ENCODE measurements at places on chromosomes 11 and 22.
A peak's percentile ranks its signal among the peaks of the same experiment; 100 is the strongest.

DNA sequence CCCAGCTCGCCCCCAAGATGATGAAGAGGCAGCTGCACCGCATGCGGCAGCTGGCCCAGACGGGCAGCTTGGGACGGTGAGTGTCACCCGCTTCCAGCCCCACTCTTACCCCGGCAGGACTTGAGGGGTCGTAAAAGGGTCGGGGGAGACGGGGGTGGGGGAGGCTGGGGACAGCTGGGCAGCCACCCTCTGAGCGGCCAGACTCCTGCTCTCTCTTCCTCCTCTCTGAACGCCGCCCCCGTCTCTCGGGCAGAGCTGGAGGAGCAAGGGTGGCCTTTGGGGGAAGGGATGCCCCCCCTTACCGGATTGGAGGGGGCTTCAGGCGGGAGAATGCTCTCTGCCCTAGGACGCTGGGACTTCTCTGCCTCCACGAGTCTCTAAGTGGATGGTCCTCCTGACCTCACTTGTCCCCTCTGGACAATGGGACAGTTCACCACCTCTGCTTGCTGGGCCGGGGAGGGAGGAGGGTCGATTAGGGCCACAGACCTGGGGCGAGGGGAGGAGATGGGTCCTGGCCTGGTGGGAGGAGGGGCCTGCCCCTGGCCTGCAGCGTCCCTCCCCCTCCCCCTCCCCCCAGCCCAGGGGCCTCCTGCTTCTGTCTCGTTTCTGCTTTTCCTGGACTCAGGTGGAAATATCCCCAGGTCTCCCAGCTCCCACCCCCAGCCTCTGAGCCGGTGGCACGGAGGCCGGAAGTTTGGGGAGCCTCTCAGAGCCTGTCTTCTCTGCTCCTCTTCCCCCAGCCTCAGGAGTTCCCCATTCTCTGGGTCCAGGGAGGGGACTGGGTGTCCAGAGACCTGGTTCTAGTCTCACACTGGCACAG, 512 bp downstream of the SH3BP1 start:
- no peak for DNase-seq

GRCh38 chr11:106482917-106483785, 405.7 kb downstream of the AASDHPPT start:
- DNase-seq = no peak

GRCh38 chr11:19307498-19307897, 66.8 kb upstream of the E2F8 start:
- DNase-seq = no peak

GRCh38 chr11:134524201-134524600, 112.2 kb upstream of the B3GAT1 start:
- DNase-seq = no peak

- no peak for DNase-seq
These were observed 7.8 kb downstream of the GAL start for GRCh38 chr11:68692115-68692514.

GRCh38 chr11:2144544-2145248, 5.5 kb upstream of the IGF2 start:
- DNase-seq = no peak

DNA sequence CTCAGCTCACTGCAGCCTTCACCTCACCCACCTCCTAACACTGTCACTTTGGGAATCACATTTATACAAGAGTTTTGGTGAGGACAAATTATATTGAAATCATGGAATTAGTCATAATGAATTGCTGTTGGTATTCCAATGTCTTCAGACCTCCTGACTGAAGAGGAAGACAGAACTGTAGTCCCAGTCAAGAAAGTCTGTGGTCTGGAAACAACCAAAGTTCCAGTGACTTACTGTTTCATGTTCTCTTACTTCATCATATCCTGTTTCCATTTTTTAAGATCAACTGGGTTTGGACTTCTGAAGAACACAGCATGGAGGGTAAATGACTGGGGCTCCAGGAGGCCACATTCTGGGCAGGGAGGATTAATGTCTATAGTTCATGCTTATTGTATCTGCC, 43.0 kb upstream of the HIPK3 start:
- no peak for DNase-seq

- DNase-seq = no peak
These were observed 191.5 kb downstream of the CEP164 start for GRCh38 chr11:117519170-117519569.

- DNase-seq = no peak
These were observed 61.5 kb downstream of the TMPRSS5 start for GRCh38 chr11:113644605-113645004.

- peak; percentile 73 for DNase-seq
These were observed 41.3 kb upstream of the MN1 start for GRCh38 chr22:27842669-27843431.

DNA sequence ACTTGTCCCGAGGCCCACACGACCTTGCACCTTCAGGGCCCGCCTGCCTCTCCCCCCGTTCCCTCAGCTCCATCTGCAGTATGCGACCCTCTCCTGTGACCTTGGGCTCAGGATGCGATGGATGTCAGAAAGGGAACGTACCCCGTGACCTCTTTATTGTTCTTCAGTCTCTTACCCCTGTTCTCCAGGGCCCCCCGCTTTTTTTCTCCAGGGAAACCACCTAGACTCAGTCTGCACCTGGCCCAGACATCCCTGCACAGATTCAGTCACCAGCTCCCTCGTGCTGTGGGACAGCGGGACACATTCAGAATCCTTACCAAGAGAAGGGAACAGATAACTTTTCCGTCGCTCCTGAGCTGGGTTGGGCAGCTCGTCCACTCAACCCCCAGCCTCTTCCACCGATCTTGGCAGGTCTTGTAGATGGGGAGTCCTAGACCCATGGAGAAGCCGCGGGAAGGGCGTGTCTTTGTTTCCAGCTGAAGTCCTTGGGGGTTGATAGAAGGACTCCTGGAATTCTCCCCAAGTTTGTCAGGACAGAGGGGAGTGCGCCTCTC, 1.4 kb upstream of the PHOX2A start:
- DNase-seq = no peak

DNA sequence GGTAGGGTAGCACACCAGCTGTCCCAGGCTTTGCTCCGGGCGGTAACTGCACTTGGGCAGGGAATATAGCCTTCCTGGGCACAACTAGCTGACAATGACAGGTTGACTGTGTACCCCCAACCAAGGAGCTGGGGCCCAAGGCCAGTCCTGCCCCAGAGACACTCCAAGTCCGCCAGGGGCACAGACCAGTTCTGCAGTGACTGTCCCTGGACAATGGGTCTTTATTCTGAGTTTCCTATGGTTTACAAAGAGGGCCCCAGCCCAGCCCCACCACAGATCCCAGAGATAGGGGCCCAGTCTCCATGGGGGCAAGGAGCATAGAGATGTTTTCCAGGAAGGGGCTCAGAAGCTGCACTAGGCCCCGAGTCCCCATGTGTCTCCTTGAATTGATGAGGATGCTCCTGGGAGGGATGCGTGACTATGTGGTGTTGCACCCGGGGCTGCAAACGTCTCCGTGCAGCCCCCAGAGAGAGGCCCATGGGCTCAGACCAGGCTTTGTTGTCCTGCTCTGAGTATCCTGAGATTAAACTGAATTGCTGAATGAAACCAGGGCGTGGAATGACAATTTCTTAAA, 48.4 kb downstream of the CD6 start:
- DNase-seq = no peak

GRCh38 chr22:36182056-36182455, 19.6 kb downstream of the APOL4 start:
- no peak for DNase-seq

DNA sequence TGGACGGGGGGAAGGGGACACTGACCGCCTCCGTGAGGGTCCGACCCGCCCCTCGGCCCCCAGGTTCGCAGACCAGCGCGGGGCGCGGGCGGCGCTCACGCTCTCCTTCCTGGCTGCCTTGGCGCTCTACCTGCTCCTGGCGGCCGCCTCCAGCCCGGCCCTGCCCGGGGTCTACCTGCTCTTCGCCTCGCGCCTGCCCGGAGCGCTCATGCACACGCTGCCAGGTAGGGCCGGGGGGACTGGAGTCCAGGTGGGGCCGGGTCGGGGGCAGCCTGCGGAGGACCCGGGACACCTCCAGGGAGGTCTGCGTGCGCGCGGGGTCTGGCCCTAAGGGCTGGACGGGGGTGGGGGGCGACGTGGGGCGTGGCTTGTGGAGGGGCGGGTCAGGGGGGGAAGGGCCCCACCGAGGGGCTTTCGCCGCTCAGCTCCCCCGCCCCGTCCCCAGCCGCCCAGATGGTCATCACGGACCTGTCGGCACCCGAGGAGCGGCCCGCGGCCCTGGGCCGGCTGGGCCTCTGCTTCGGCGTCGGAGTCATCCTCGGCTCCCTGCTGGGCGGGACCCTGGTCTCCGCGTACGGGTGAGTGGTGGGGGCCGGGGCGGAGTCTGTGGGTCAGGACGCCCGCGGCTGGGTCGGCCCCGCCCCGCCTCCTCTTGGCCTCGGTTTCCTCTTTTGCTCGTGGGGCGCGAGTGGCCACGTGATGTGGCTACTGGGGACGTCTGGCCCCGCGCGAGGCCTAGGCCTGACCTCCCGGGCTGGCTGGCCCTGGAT, 19.9 kb downstream of the PHLDA2 start:
- DNase-seq = no peak

DNA sequence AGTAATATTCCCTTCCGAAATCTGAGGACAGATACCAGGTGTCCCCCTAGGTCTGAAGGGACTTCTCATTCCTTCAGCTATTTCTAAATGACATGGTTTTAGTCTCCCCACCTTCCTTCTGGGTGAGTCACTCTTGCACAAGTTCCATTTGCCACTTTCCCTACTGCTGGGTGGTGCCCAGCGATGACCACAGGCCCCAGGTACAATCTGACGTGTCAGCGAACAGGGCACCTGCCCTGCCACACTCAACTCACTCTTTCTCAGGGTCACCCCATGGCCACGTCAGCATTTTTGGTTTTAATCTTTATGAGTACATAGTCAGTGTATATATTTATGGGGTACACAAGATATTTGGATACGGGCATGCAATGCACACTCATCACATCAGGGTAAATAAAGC, 17.2 kb downstream of the POU2AF1 start:
- DNase-seq = no peak
